ENCODE measurements at places on chromosomes 13 and 19.

DNA sequence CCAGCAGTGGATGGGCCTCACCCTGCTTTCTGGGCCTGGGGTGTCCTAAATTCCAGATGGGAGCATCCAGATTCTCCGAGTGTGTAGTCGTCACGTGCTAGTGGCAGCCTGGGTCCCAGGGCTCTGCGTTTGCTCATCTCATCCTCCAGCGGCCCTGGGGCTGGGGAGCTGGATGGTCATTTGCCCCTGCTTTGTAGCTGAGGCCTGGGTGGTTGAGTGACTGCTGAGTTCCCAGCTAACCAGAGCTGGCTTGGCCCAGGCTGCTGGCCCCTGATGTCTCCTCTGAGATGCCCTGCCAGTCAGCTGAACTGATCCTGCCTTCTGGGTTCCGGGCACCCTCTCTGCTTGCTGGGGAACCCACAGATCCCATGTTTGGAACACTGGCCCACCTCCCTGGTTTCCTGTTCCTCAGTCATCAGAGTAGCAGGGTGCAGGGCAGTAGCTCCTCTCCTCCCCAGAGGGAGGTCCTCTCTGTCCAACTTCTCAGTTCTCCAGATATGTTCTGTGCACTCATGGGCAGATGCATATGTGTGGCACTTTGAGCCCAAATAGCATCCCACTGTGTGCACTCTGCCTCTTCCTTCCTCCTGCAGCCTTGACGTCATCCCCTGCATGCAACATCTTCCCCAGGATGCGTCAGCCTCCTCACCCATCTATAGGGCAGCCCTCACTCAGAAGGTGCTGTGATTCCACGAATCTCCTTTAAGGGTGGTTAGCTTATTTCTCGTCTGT, 22.4 kb upstream of the CRTC1 start:
- DNase-seq: no peak

DNA sequence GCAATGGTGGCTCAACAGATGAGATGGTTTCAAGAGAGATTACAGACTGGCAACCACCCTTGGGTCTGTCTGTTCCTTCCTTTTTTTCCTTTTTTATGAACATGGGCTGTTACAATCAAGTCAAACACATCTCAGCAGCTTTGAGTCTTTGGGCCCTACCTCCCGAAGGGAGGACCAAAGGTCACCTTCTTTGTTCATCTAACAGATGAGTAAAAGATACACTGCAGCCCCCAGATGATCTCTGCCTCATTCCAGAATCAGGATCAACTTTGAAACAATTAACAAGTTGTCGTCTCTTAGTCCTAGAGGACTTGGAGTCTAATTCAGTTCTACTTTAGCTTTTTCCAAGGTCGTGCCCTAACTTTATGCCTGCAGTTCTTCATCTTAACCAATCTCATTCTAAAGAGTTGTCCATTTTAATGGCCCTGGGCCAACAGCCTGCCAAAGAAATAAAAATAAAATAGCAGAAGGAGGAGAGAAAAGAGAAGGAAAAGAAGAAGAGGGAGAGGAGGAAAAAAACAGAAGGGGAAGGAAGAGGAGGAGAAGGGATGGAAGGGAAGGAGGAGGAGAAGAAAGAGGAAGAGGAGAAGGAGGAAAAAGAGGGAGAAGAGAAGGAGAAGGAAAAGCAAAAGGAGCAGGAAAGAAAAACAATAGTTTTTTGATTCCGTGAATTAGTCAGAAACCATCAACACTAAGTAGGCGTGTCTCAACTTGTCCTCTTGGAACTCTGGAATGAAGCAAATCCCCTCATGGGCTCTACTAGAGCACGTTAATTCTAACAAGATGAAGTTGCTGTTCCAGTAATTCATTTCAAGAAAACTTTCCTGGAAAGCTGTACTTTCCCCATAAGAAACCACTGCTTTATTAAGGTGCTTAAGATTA, 281.2 kb downstream of the FOXO1 start:
- DNase-seq: no peak

GRCh38 chr13:86810361-86810760, 860.8 kb upstream of the SLITRK5 start:
- DNase-seq: no peak

DNA sequence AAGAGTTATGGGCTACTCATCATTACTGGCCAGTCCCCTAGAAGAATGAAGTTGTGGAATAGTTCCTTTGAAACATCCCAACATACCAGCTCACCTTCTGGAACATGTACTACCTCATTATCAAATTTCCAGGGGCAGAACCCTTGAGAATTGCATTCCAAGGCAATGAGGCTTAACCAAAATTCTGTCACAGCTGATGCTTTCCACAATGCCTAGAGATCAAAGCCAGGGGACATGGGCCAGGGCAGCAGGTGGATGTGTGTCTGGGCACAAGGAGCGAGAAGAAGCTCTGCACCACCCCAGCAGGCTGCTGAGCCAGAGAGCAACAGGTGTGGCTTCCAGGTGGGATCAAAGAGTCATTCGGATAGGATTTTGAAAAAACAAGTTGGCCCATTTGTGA, 362.1 kb downstream of the EFNB2 start:
- no peak for DNase-seq

DNA sequence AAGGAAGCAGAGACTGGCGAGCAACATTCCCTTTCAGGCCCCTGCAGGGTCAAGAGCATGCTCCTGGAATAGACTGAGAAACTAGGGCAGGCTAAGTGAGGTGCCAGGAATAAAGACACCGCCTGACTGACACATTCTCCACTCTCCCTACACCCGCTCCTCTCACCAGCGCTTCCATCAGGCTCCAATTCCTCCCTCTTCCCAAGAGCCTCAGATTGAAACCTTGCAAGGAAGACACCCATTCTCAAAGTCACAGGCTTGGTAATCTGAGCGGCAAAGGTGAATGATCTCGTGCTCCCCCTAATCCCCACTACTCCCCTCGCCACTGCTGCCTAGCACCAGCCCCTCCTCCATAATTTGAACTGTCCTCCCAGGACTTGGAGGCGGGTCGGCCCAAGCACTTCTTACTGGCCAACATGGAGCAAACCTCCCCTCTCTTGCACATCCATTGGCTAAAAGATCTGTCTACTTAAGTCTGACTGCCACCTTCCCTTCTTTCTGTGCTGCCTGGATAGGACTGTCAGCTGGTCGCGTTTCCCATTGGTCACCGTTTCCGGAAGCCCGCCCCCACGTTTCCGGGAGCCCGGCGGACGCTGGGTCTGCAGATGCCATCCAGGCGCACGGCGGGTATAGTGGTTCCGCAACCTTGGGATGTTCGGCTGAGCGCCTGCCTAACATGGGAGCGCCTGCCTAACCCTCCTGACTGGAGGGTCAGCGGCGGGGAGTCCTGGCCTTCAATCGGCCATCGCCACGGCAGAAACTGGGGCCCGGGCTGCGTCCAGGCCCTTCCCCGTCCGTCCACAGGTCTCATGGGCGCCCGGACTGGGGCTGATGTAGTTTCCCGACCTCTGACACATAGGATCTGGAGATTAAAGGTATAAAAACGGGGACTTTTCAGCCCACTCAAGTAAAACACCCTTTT, 33.6 kb downstream of the ZNF383 start:
- no peak for DNase-seq

DNA sequence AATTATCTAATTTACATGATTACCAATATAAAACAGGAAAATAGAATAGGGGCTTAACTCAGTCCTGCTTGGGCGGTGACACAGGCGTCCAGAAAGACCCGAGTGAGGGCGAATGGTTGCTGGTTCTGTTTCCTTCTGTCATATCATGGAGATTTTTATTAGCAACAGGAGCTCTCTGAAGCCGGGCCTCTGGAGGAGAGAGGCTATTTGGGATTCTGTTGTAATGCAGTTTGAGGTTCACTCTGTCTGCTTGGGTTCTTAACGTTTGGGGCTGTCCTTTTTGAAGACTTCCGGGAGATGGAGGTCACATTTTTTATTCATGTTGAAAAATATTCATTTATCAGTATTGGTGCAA, 115.7 kb upstream of the ZNF536 start:
- DNase-seq: no peak

DNA sequence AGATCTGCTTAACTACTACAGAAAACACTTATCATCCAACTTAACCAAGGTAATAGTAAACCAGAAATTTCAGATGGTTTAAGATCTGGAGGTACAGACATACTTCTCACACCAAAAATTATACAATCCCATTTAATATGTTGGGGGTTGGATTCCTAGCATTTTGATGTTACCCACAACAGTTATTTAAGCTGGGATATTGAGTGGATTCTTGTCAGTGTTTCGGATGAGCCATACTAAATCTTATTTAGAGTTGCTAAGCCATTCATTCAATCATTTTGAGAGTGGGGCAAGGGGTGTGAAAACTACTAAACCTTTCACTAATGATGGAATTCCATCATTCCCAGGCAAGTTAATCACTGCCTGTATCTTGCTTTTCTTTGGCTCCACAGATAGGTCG, 40.6 kb downstream of the KATNAL1 start:
- no peak for DNase-seq

DNA sequence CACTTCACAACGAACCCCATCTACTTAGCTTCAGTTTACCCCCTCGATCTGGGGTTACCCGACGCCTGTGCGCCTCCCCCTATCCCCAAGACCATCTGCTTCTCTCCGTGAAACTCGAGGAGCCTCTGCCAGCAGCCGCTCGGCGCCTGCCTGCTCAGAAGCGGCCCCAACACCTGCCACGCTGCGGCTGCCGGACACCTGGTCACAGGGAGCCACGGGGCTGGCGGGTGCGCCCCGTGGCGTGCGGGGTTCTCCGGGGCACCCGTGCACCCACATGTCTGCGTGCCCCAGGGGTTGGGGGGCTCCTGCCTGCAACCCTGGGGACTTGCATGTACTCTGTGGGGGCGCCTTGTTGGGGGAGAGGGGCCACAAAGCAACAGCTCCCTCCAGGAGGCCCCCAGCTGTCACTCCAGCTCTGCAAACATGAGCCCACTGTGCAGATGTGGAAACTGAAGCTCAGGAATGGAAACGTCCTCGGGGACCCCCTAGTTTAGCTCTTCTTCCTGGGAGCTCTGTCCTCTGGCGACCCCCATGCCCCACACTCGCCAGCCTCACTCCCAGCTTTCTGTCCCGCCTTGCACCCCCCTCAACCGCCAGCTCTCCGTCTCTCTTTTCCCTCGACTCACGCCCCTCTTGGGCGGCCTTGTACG, 7.0 kb upstream of the SEMA6B start:
- DNase-seq: no peak

Data from tibial nerve (tissue), 4 donors.